ENCODE measurements at places on chromosomes 3 and 15. TPM values are rescaled to one million over a fixed set of nuclear protein-coding genes. Genes with fewer than 3 reads are reported as not detected.

DNA sequence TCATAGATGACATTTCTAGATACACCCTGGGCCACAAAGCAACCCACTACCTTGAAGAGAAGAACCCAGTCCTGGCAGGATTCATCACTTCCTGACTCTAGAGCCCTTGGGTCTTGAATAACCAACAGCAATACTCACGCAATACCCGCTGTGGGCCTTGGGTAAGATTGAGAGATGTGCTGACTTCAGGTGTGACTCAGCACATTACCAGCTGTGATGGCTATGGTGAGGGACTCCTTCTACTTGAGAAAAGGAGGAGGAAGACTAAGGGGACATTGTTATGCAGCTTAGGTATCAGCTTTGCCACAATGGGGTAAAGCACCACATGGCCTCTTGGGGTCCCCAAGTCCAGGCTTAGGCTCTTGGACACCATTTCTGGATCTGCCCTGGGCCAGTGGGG, 14.9 kb downstream of the C3orf33 start:
- 0 out of 2 replicates have a peak overlapping the region, but pooled peaks have one; percentile 11 for H3K27ac ChIP-seq
- H3K4me1 ChIP-seq, result peaks cover 12% of the 10 kb centered on the region
- no peaks in the 10 kb centered on the region for H3K27me3 ChIP-seq
- peaks cover 14% of the 10 kb centered on the region for H3K36me3 ChIP-seq

DNA sequence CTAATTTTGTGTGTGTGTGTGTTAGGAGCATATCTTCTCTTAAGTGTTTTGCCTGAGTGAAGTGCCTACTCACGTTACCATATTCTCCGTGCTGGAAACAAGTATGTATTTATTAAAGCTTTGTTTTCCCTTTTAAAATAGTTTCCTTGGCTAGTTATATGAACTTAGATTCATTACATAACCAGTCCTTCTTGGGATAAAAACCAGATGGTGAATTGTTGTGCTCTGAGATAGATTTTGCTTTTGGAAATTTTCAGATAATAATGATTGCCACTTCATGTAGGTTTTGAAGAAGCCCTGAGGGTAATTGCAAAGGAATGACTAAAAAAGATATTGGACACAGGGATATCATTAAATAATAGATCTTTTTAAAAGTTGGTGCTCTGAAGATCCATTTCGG, 390.2 kb upstream of the SGO1 start:
- H3K36me3 ChIP-seq, result no peaks in the 10 kb centered on the region
- no peaks in the 10 kb centered on the region for H3K27me3 ChIP-seq
- no peak for DNase-seq

DNA sequence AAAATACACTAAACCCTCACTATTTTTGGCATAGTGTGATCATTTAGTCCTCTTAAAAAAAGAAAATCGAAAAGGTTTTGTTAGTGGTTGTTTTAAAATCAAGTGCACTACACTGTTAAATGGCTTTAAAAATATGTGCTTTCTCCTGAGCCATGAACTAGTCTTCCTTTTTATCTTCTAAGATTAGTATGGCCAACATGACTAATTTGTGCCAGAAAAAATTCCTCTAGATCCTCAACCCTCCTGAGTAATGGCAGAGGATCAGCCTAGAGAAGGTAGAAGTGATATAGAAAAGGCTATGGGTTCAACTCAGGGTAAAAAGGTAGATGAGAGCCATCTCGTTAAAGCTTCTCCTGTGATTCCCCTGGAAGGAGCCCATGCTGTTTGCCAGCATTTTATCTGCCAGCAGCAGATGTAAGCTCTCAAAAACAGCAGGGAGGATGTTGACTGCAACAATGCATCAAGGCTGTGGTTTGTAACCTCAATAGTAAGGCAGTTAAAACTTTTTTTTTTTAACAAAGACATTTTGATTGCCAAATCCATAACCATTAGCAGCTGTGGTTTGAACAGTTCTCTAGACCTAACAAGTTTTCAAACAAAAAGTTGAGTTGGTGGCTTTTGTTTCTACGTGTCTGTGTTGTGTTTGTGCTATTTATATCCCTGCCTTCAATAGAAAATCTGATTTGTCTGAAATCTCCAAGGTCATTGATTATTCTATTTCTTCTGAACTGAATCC, 30.2 kb upstream of the ZNF609 start:
- H3K4me3 ChIP-seq, result no peak overlapping the region
- H3K4me1 ChIP-seq, result peaks cover 20% of the 10 kb centered on the region
- H3K36me3 ChIP-seq, result peaks cover 3% of the 10 kb centered on the region
- H3K27me3 ChIP-seq, result peaks cover 61% of the 10 kb centered on the region
- DNase-seq, result peak; percentile 42
- peak overlapping the region; percentile 51 for H3K27ac ChIP-seq

DNA sequence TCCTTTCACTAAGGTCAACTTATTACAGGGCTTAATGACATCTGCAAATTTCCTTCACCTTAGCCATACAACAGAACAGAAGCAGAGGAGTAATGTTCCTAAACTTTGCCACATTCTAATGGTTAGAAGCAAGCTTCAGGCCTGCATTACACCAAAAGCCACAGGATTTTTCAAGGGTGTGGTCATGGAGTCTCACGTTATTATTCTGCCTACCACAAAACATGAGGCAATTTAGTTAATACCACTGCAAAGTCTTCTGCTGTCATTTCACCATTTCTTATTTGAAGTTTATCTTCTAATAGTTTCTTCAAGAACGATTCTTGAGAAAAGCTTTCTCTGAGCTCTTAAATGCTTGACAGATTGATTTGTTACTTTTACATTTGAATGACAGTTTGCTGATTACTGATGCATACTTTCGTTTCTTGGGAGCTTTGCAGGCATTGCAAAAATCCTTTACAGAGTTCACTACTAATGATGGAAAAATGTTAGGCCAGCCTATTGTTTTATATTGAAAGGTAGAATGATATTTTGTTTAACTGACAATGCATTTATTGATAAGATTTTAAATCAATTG, 1257.1 kb downstream of the NSUN3 start:
- H3K36me3 ChIP-seq, result peaks cover 23% of the 10 kb centered on the region
- H3K27ac ChIP-seq, result peak overlapping the region; percentile 65
- DNase-seq, result no peak
- peaks cover 19% of the 10 kb centered on the region for H3K4me1 ChIP-seq
- no peak overlapping the region for H3K4me3 ChIP-seq

- H3K36me3 ChIP-seq, result no peaks in the 10 kb centered on the region
- H3K4me1 ChIP-seq, result peaks cover 12% of the 10 kb centered on the region
- no peak overlapping the region for H3K27ac ChIP-seq
- no peaks in the 10 kb centered on the region for H3K27me3 ChIP-seq
Measured at GRCh38 chr3:105785803-105786202, 83.0 kb downstream of the CBLB start.

DNA sequence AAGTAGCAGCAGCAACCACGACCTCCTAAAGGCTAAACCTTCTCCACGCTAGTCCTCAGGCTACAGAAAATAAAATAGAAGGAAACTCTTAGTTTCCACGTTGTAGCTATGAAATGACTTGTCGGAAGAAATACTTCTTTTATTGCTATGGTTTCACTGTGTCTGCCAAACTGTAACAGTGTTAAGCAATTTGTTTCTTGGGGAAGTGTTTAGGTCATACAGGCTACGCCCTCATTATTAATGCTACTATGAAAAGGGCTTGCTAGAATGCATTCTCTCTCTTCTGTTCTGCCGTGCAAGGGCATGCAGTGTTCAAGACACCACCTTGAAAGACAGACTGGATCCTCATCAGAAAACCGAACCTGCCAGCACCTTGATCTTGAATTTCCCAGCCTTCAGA, 462.7 kb downstream of the PLOD2 start:
- H3K36me3 ChIP-seq, result no peaks in the 10 kb centered on the region
- peaks cover 13% of the 10 kb centered on the region for H3K4me1 ChIP-seq
- no peaks in the 10 kb centered on the region for H3K27me3 ChIP-seq

- H3K4me1 ChIP-seq, result peaks cover 48% of the 10 kb centered on the region
- H3K27me3 ChIP-seq, result no peaks in the 10 kb centered on the region
- no peak for DNase-seq
- no peak overlapping the region for H3K4me3 ChIP-seq
- peak overlapping the region; percentile 93 for H3K27ac ChIP-seq
Measured at GRCh38 chr3:76063019-76063418, 277.7 kb upstream of the ZNF717 start.

- H3K27me3 ChIP-seq, result no peaks in the 10 kb centered on the region
Measured at GRCh38 chr15:63908281-63908680, 74.5 kb upstream of the HERC1 start.

- DNase-seq, result no peak
- H3K4me1 ChIP-seq, result peaks cover 20% of the 10 kb centered on the region
- no peak overlapping the region for H3K4me3 ChIP-seq
- no peaks in the 10 kb centered on the region for H3K36me3 ChIP-seq
- no peak overlapping the region for H3K27ac ChIP-seq
Measured at GRCh38 chr3:40621252-40621651, 96.5 kb downstream of the ZNF621 start.

TMEM45A gene
- 6.6 TPM for total RNA-seq

ANKRD63 gene
- total RNA-seq, result 1.2 TPM

LRRC2 gene
- 4.0 TPM for total RNA-seq

All from WTC11 (cell line).